Hippocampal formation (tissue), 2 donors: ENCODE measurements at places on chromosomes 5 and 9.

- DNase-seq: no peak
These were observed 26.5 kb downstream of the COL27A1 start for GRCh38 chr9:114181607-114182409.

DNA sequence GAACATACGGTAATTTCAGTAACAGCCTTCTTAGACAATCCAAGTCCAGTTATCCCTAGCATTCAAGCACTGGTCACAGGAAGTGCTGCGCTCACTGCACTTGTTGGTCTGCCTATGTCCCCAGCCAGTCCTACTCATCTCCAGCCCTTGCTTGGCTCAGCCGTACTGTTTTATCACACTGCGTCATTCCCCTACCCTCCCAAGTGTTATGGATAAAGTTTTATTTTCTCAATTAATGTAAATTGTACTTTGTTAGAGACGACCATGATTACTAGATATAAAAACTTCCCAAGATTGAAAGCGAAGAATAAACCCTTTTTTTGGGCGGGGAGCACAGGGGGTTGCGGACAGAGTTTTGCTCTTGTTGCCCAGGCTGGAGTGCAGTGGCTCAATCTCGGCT, 49.6 kb downstream of the LHFPL2 start:
- DNase-seq: no peak

- DNase-seq: no peak
These were observed 31.9 kb upstream of the C5orf24 start for GRCh38 chr5:134813827-134814226.

DNA sequence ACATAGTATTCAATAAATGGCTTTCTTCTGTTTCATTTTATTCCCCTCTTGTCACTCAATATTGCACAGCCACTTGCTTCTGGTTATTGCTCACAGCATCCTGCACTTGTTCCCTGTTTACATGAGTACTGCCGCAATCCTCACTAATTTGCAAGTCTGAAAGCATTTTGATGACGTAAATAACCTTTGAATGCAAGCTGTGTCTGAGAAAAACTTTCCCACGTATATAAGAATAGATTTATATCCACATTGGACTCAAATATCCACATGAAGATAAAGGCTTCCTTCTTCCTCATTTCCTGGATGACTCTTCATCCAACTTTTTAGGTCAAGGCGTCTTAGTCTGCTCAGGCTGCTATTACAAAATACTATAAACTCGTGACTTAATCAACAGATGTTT, 88.2 kb upstream of the DAP start:
- no peak for DNase-seq

- no peak for DNase-seq
These were observed 71.9 kb downstream of the TSPAN17 start for GRCh38 chr5:176719113-176719739.

GRCh38 chr9:107439991-107440456, 49.5 kb downstream of the KLF4 start:
- DNase-seq: no peak

DNA sequence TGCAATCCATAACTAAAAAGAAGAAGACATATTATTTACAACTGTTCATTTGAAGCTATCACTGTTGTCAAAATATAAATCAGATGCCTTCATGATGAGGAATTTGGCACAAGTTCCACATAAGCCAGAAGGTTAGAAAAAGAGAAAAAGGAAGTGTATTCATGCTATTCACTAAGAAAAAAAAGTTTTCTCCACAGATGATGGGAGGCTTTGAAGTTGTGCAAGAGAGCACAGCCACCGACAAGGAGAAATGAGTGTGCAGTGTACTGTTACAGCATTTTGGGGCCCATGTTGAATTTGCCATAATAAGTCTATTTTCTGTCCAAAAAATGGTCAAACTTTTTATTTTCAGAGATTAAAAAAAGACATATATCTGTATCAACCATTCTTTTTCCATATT, 32.9 kb upstream of the IFNK start:
- DNase-seq: no peak

DNA sequence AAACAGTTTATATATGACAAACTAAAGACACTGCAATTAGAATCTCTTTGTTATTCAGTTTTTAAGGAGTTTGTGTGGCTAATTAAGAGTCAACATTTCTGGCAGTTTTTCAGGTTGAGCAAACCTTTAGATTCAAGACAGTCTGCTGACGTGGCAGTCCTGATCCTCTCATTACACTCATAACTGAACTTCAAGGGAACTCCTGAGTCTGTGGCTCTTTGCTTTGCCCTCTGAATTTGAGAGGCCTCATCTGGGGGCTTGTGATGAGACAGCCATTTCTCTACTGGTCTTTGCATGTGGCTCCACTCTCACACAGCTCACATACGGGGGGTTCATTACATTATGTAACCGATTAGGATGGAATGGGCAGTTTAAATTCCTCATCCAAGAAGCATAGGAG, 182.9 kb upstream of the MEF2C start:
- DNase-seq: no peak

DNA sequence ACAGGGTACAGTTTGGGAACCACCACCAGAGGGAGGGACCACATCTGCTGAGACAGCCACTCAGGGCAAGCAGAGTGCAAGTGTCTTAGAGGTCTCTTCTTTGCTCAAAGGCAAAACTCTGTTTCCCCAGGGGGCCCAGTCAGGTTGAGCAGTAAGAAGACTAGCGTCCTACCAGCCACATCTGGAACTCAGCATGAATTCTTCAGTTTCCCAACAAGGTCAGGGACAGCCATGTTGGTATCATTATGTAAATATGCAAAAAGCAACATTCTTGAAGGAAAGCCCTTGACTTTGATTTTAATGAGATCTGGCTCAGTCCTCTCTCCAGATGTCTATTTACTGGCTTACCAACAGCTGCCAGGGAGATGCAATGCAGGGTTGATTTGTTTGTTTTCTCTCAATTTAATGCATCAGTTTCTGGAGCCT, 46.7 kb downstream of the TGFBI start:
- no peak for DNase-seq

DNA sequence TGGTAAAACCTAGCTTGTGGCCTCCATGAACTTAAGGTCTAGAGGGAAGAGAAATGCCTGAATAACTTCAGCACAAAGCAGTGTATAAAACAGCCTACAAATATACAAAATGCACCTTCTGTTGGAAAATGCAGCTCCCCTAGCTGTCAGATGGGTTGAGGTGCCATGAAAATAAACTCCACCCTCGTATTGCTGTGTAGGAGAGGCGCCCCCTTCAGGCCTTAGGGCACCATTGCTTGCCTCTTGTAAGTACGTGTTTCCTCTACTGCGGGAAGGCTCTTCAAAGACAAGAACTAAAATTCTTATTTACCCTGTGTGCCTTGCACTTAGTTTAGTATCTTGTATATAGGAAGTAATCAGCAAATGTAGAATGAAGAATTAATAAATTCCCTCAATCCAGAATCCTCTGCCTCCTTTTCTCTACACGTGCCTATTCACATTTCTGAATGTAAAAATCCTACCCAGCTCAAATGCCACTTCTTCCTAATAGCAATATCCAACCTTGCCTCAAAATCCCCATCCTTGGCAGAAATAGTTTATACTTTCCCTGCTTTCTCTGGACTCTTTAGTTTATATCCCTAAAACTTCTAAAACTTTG, 393.7 kb upstream of the PDE4D start:
- DNase-seq: no peak

DNA sequence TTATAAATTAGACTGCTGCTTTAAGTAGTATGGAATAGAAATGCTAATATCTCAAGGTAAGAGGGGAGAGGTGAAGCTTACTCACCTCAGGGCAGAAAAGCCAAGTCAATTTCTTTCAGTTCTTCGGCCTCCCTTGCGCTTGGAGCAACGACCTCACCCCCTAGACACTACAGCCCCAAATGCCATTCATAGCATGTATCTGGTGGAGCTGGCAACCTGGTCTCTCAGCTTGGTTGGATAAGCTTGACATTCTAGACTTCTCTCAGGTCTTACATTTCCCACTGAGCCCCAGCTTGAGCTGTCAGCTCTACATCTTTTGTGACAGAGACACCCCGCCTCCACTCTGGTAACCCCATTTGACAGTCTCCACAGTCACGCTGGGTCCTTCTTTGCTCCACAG, 154.9 kb downstream of the ZNF608 start:
- DNase-seq: no peak

DNA sequence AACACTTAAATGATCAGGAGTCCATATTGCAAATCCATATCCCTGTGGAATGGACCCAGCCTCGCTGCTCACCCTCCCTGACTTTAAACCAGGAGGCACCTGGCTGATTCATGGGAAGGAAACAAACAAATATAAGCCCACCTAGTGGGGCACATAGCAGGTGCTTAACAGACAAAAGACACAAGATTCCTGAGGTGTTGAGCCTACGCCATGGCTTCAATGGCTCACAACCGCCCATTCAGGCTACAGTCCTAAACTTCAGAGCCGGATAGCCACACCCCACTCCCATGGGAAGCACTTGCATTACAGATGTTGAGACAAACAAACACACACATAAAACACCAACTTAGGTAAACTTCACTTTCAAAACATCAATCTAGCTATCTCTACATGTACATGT, 359.9 kb downstream of the ICE1 start:
- no peak for DNase-seq

GRCh38 chr5:114101153-114101552, 260.7 kb upstream of the KCNN2 start:
- DNase-seq: no peak

- no peak for DNase-seq
These were observed 364.4 kb downstream of the GADD45G start for GRCh38 chr9:89969156-89969675.

DNA sequence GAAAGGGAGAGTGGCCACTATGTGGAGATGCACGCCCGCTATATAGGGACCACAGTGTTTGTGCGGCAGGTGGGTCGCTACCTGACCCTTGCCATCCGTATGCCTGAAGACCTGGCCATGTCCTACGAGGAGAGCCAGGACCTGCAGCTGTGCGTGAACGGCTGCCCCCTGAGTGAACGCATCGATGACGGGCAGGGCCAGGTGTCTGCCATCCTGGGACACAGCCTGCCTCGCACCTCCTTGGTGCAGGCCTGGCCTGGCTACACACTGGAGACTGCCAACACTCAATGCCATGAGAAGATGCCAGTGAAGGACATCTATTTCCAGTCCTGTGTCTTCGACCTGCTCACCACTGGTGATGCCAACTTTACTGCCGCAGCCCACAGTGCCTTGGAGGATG, 19.8 kb downstream of the RGMB start:
- no peak for DNase-seq

GRCh38 chr9:93642961-93643360, 66.6 kb downstream of the PHF2 start:
- DNase-seq: no peak

DNA sequence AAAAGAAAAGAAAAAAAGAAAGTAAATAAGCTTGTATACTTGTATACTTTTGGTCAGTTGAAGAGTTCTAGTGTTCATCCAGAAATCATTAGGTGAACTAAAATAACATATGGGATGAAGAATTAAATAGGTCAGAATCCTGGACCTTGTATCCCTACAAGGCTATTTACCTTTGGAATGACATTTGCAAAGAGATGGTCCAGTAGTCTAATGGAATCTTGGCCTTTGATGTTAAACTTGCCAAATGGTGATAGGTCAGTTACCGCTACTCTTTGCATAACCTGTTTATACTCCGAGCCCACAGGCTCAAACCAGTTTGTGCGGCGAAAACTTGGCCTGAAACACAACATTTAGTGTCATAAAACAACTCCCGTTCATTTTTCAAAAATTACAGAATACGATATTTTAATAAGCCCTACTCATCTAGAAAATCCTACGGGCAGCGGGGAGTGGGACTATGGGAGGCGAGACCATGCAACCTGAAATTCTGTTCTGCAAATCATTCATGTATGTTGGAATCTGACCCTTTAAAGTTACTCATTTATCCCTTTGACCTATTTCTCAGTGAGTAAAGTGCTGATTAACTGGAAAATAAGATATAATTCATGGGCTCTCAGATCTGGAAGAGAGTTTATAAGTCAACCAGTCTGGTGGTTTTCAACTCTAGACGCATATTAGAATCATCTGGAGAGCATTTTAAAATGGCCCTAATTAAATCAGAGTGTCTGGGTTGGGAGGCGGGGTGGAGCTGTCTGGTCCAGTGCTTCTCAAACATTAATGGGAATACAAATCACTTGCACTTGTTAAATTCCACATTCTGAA, 38.6 kb downstream of the DMGDH start:
- DNase-seq: no peak

DNA sequence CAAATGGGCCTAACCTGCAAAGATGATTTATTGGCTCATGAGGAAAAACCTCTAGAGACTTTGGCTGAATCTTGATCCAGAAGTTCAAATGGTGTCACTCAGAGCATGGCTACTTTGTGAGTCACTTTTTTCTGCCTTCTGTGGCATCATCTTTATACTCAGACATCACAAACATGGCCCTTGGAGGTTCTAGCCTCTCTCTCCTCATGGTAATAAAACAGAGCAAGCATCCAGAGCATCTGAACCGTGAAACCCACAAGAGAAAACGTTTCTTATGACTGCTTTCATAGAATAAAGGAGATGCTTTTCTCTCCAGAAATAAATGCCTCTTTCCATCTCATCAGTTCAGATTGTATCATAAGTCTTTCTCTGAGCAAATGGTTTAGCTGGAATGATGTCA, 780.3 kb downstream of the KCTD16 start:
- no peak for DNase-seq

DNA sequence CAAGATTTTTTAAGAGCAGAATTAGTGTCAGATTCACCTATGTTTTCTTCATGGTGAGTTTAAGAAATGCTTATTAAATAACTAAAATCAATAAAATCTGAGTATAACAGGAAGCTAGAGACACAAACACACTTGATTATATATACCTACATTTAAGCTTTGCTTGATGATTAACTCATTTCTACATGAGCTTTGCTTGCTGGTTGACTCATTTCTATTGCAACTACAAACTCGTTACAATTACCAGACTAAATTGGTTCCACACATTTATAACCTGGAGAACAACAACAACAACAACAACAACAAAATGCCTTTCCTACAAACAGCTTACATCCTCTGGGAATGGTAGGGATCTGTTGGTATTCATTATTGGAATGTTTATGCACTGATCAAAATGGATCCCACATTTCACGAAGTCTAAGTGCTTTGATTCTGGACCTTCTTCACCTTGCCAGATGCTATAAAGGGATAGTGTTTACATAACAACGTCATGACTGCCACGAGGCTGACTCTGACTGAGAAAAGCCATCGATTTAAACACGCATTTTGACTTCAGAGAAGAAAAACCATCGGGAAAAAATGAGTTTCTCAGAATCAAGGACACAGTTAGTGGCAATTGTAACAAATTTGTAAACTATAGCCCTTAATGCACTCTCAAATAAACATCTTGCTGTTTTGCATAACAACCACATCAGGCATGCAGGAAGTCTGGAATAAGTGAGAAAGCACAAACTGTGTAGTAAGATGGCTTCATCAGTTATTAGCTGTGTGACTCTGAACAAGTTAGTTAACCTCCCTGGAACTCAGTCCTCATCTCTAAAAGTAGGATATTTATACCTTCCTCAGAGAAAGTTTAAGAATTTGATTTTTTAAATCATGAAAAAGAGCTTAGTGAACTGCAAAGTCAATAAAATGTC, 49.8 kb downstream of the RASEF start:
- no peak for DNase-seq

DNA sequence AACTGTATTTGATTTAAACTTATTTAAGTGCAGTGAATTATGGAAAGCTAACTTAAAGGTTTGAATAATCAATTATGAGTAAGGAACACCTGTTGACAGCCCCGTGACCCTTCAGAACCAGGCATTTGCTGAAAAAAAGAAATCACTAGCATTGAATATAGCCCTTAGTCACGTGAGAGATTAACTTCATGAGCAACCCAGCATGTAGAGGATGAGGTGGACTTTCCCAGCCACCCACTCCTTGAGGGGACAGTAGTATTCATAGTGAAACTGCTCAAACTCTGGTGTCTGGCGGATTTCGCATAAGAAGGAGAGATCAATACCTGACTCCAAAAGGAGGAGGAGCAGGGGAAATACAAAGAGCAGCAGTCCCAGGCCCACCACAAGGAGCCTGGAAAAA, 184.8 kb upstream of the RASEF start:
- no peak for DNase-seq
